Activated T-helper 1 cell treated with anti-CD3 and anti-CD28 coated beads, Interleukin-12 subunit alpha, Interleukin-12 subunit beta, Interleukin-2, Interleukin-4 antibody, amounts not matched to agents 30 ng/mL and 10 ng/mL and 1 ng/mL, durations not matched to agents 14 hours and 24 hours and 36 hours (primary cell): ENCODE measurements at places on chromosomes 1 and 21.

DNA sequence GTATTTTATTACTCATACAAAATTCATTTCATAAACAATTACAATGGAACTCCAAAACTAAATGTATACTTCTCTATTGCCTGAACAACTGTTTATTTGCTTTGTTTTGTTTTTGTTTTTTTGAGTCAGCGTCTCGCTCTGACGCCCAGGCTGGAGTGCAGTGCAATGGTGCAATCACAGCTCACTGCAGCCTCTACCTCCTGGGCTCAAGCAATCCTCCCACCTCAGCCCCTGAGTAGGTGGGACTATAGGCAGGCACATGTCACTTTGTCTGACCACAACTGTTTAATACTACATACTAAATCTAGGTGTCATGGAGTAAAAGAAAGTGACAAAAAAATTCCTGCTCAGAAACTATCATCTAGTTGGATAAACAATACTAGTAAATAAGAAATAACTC lies 49.3 kb downstream of the RAB3GAP2 start:
- H3K4me1 ChIP-seq, result peaks cover 7% of the 10 kb centered on the region
- H3K27me3 ChIP-seq, result peaks cover 1% of the 10 kb centered on the region
- H3K4me3 ChIP-seq, result no peak overlapping the region
- DNase-seq, result no peak
- H3K27ac ChIP-seq, result no peak overlapping the region

GRCh38 chr1:24457866-24458265 lies 42.3 kb downstream of the NIPAL3 start:
- H3K4me1 ChIP-seq, result no peaks in the 10 kb centered on the region
- no peak overlapping the region for H3K27ac ChIP-seq
- H3K36me3 ChIP-seq, result peaks cover 58% of the 10 kb centered on the region
- no peak for DNase-seq
- H3K27me3 ChIP-seq, result no peaks in the 10 kb centered on the region

- no peaks in the 10 kb centered on the region for H3K4me1 ChIP-seq
- DNase-seq, result no peak
- no peak overlapping the region for H3K4me3 ChIP-seq
- H3K27ac ChIP-seq, result no peak overlapping the region
These were observed 216.0 kb upstream of the PTGFR start for GRCh38 chr1:78274814-78275213.

GRCh38 chr21:46498335-46499050 lies 39.8 kb downstream of the DIP2A start:
- DNase-seq, result no peak
- no peaks in the 10 kb centered on the region for H3K27me3 ChIP-seq
- H3K4me1 ChIP-seq, result peaks cover 19% of the 10 kb centered on the region
- no peak overlapping the region for H3K4me3 ChIP-seq
- H3K36me3 ChIP-seq, result peaks cover 30% of the 10 kb centered on the region

- no peak for DNase-seq
- peaks cover 13% of the 10 kb centered on the region for H3K4me1 ChIP-seq
- peaks cover 1% of the 10 kb centered on the region for H3K36me3 ChIP-seq
- no peaks in the 10 kb centered on the region for H3K27me3 ChIP-seq
- H3K4me3 ChIP-seq, result no peak overlapping the region
These were observed 5.1 kb upstream of the ARNT start for GRCh38 chr1:150881331-150882070.

- no peak overlapping the region for H3K27ac ChIP-seq
- peaks cover 52% of the 10 kb centered on the region for H3K4me1 ChIP-seq
- peaks cover 40% of the 10 kb centered on the region for H3K36me3 ChIP-seq
- DNase-seq, result no peak
- no peak overlapping the region for H3K4me3 ChIP-seq
- no peaks in the 10 kb centered on the region for H3K27me3 ChIP-seq
These were observed 17.7 kb downstream of the GNB1 start for GRCh38 chr1:1873186-1873585.
